A549 treated with Hydrocortisone at 1 μM for 4 hours (cell line): ENCODE measurements at places on chromosomes 4 and X. TPM values are rescaled to one million over a fixed set of nuclear protein-coding genes. Genes with fewer than 3 reads are reported as not detected.

HUWE1 gene
- total RNA-seq = 62.5 to 81.2 TPM (median 68.3 TPM) in 5 replicates

MTMR8 gene
- total RNA-seq = 0.33 to 0.85 TPM (median 0.53 TPM) in 5 replicates

NLGN4X gene
- 0.02 TPM in 2 of 5 replicates, not detected in the others for total RNA-seq

HEPH gene
- not detected in 5 replicates for total RNA-seq

MUC7 gene
- not detected in 5 replicates for total RNA-seq

MYOZ2 gene
- total RNA-seq = not detected in 5 replicates

SHROOM2 gene
- 0.63 to 1.2 TPM (median 0.86 TPM) in 5 replicates for total RNA-seq

SCML2 gene
- total RNA-seq = 6.1 to 9.4 TPM (median 7.0 TPM) in 5 replicates

UGT2B10 gene
- 0.06 TPM in 1 of 5 replicates, not detected in the others for total RNA-seq

TAF7L gene
- 0.08 to 0.14 TPM (median 0.10 TPM) in 5 replicates for total RNA-seq

KLKB1 gene
- 0.06 TPM in 1 of 5 replicates, not detected in the others for total RNA-seq

CYP4V2 gene
- 2.7 to 3.8 TPM (median 3.0 TPM) in 5 replicates for total RNA-seq

AIFM1 gene
- 67.4 to 77.6 TPM (median 72.9 TPM) in 5 replicates for total RNA-seq

SAGE1 gene
- not detected in 5 replicates for total RNA-seq

RPS6KA6 gene
- 4.5 to 7.1 TPM (median 5.5 TPM) in 5 replicates for total RNA-seq

RRAGB gene
- 10.6 to 16.6 TPM (median 12.6 TPM) in 5 replicates for total RNA-seq

UXT gene
- total RNA-seq = 142 to 194 TPM (median 182 TPM) in 5 replicates

NAP1L2 gene
- 0.76 to 1.3 TPM (median 1.0 TPM) in 5 replicates for total RNA-seq
